ENCODE measurements at places on chromosomes 5 and 9.

- no peak for DNase-seq
- no peaks in the 10 kb centered on the region for H3K36me3 ChIP-seq
- H3K4me3 ChIP-seq: no peak overlapping the region
- H3K27ac ChIP-seq: no peak overlapping the region
- H3K4me1 ChIP-seq: no peaks in the 10 kb centered on the region
These were observed 15.4 kb downstream of the HACD4 start for GRCh38 chr9:21015995-21016394.

- no peaks in the 10 kb centered on the region for H3K27me3 ChIP-seq
- no peak for DNase-seq
- no peaks in the 10 kb centered on the region for H3K36me3 ChIP-seq
- no peak overlapping the region for H3K27ac ChIP-seq
- H3K4me3 ChIP-seq: no peak overlapping the region
- H3K4me1 ChIP-seq: no peaks in the 10 kb centered on the region
These were observed 7.1 kb upstream of the PLK2 start for GRCh38 chr5:58466939-58467338.

DNA sequence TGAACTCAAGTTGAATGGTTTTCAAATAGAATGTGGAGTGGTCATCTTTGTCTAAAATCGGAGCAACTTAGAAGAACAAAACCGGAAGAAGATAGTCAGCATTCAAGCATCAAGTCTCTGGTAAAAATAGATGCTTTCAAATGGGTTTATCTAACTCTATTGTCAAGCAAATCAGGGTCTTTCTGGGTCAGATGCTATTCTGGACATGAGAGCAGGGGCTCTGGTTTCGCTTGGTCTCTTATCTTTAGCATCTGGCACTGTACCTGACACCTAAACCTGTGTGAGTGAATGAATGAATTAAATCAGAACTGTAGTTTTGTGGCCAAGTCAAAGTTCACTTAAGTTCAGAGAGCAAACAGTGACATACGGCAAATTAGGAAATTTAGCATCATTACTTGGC is 173.5 kb downstream of the SLIT3 start:
- H3K36me3 ChIP-seq: no peaks in the 10 kb centered on the region
- no peak for DNase-seq
- no peaks in the 10 kb centered on the region for H3K4me1 ChIP-seq
- no peak overlapping the region for H3K27ac ChIP-seq

DNA sequence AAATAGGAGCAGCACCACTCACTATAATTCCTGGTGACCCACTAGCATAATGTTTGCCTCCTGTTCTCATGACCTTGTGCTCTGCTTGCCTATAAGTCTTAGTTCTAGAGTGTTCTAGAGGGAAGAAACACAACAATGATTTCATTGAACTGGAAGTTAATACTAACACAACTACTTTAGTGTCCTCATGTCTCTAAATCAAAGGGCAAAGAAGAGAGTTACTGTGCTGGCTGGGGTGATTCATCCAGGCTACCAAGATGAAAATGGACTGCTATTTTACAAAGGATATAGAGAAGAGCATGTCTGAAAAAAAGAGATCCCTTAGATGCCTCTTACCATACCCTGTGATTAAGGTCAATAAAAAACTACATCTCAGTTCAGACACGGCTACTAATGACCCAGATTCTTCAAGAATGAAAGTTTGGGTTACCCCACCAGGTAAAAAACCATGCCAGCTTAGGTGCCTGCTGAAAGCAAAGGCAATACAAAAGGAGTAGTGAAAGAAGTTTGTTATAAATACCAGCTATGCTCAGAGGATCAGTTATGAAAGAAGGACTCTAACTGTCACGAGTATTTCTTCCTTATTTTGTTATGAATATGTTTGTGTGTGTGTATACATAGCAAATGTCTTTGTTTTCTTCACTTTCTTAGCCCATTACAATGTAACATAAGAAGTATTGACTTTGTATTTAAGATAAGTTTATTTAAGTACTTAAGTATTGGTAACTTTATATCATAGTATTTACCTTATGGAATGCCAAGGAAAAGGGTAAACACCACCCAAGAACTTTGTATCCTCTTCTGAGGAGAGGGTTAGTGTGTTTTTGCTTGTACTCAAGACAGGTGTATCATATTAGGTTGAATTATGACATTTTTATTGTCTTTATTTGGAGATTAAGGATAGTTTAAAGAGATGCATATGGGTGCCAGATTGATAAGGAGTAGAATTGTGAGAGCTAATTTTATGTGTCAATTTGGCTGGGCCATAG is 314.1 kb upstream of the PTGER4 start:
- no peak overlapping the region for H3K4me3 ChIP-seq
- no peak overlapping the region for H3K27ac ChIP-seq
- no peaks in the 10 kb centered on the region for H3K27me3 ChIP-seq
- H3K36me3 ChIP-seq: no peaks in the 10 kb centered on the region
- no peak for DNase-seq

DNA sequence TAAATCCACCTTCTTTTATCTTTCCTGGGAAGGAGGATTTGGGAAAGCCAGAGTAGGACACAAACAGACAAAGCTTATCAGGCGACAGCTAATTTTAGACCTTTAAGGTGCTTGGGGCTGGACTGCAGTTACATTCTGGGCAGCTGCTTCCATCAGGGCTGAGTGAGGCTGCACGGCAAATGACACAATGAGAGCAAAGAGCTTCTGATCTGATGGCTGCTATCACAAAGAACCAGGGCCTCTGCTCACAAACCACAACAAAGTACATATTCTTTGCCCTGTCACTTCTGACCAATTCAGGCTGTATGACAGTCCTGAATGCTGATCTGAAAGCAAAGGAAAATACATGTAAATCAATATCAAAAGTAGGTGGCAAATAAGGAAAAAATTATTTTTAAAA is 93.1 kb downstream of the MRPS27 start:
- H3K27me3 ChIP-seq: no peaks in the 10 kb centered on the region
- H3K27ac ChIP-seq: no peak overlapping the region

DNA sequence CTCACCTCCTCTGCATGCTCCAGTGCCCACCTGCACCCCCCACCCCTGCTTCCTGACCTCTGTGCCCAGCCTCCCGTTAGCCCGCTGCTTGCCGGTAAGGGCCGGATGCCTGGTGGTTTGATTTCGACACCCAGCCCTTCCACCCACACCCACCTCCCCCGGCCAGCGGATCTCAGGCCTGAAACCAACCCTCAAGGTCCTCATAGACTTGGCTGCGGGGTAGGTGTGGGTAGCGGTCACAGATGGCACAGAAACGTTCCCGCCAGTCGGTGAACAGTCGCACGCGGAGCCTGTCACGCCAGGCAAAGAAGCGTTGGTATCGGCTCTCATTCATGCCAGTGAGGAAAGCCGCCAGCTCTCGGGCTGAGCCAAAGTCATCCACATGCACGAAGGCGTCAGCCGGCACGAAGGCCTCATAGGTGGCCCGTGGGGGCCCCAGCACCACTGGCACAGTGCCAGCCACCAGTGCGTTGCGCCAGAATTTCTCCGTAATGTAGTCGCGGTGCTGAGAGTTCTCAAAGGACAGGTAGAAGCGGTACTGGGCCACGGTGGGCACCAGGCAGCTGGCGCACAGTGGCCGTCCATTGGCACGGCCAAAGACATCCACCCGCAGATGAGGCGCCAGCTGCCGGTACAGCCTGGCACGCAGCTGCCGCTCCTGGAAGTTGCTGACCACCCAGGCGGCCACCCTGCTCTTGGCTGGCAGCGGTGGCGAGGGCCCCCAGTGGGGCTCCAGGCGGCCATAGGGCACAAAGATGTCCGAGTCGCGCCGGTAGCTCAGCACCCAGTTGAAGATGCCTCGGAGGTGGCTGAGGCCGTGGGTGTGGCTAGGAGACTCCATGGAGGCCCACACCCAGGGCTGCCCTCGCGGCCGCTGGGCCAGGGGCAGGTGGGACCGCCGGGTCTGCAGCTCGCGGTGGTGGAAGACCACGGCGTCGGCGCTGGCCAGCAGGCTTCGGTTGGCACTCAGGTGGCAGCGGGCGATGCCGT is 1.1 kb downstream of the FUT7 start:
- no peak overlapping the region for H3K27ac ChIP-seq
- peaks cover 47% of the 10 kb centered on the region for H3K4me1 ChIP-seq
- no peak overlapping the region for H3K4me3 ChIP-seq
- no peaks in the 10 kb centered on the region for H3K36me3 ChIP-seq
- no peak for DNase-seq

- peak overlapping the region; percentile 62 for H3K27ac ChIP-seq
- no peak for DNase-seq
- peaks cover 7% of the 10 kb centered on the region for H3K4me1 ChIP-seq
- peak overlapping the region; percentile 87 for H3K4me3 ChIP-seq
- H3K36me3 ChIP-seq: no peaks in the 10 kb centered on the region
These were observed 607 bp downstream of the SPEF2 start for GRCh38 chr5:35618304-35618636.

- H3K27ac ChIP-seq: no peak overlapping the region
- no peaks in the 10 kb centered on the region for H3K27me3 ChIP-seq
- peaks cover 31% of the 10 kb centered on the region for H3K4me1 ChIP-seq
- DNase-seq: no peak
These were observed 28.2 kb upstream of the NCS1 start for GRCh38 chr9:130143958-130144366.

- H3K27me3 ChIP-seq: no peaks in the 10 kb centered on the region
- no peak overlapping the region for H3K4me3 ChIP-seq
- H3K27ac ChIP-seq: no peak overlapping the region
- peak; percentile 8 for DNase-seq
- H3K36me3 ChIP-seq: no peaks in the 10 kb centered on the region
- peaks cover 7% of the 10 kb centered on the region for H3K4me1 ChIP-seq
These were observed 104.6 kb downstream of the MVB12B start for GRCh38 chr9:126431077-126431742.

DNA sequence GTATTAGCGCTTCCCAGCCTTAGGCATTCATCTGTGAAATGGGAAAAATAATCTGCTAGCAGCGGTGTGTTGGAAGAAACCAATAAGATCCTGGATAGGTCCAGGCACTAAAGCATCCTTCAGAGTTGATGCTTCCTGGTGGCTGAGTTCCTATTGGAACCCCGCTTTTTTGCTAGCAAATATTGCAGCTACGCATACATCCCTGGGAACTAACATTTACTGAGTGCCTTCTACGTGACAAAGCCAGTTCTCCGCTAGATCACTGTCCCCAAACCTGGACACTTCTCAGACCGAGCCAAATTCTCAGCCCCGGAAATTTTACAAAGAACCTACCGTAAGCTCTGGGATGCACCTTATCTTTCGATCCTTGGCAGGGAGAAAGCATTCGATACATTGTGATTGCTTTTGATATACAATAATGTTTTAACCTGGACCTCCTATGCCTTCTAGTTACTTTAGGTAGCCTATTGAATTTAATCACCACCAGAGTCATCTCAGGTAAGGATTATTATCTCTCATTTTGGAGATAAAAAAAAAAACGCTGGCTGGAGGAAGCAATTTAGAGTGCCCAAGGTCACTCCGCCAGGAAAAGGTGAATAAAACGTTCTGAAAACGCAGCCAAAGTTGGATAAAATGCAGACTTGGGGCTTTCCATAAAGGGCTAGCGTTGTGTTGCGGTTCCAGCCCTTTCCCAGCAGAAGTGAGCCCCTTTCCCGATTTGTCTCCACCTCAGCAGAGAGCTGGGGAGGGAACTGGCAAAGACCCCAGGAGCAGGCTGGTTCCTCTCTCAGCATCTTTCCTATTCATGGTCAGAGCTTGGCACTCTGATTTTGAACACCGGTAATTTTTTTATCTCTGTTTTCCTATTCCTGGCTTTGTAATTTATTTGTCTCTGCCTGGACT is 2.6 kb upstream of the MSX2 start:
- peak overlapping the region; percentile 39 for H3K4me3 ChIP-seq
- no peaks in the 10 kb centered on the region for H3K27me3 ChIP-seq
- H3K36me3 ChIP-seq: no peaks in the 10 kb centered on the region
- H3K27ac ChIP-seq: no peak overlapping the region
- H3K4me1 ChIP-seq: peaks cover 25% of the 10 kb centered on the region
- DNase-seq: no peak

- no peaks in the 10 kb centered on the region for H3K4me1 ChIP-seq
- H3K27ac ChIP-seq: no peak overlapping the region
- no peak for DNase-seq
- no peaks in the 10 kb centered on the region for H3K27me3 ChIP-seq
- no peak overlapping the region for H3K4me3 ChIP-seq
- H3K36me3 ChIP-seq: no peaks in the 10 kb centered on the region
These were observed 1722.8 kb downstream of the MAT2B start for GRCh38 chr5:165228184-165228583.

DNA sequence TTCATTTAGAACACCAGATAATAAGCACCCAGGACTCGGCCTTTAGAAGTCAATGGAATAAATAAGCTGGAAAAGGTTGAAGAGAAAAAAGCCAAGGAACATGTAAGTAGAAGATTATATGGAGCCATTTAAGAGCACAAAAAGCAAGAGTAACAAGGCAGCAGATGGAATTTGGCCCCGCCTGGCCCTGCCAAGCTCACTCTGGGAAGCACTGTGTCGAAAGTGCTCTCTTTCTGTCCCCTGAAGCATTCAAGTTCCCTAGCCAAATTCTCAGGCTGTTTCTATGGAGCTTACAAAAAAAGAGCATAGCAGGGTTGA is 73.0 kb upstream of the GPR151 start:
- peaks cover 13% of the 10 kb centered on the region for H3K4me1 ChIP-seq
- no peak overlapping the region for H3K27ac ChIP-seq
- H3K4me3 ChIP-seq: no peak overlapping the region
- H3K36me3 ChIP-seq: no peaks in the 10 kb centered on the region
- no peaks in the 10 kb centered on the region for H3K27me3 ChIP-seq

DNA sequence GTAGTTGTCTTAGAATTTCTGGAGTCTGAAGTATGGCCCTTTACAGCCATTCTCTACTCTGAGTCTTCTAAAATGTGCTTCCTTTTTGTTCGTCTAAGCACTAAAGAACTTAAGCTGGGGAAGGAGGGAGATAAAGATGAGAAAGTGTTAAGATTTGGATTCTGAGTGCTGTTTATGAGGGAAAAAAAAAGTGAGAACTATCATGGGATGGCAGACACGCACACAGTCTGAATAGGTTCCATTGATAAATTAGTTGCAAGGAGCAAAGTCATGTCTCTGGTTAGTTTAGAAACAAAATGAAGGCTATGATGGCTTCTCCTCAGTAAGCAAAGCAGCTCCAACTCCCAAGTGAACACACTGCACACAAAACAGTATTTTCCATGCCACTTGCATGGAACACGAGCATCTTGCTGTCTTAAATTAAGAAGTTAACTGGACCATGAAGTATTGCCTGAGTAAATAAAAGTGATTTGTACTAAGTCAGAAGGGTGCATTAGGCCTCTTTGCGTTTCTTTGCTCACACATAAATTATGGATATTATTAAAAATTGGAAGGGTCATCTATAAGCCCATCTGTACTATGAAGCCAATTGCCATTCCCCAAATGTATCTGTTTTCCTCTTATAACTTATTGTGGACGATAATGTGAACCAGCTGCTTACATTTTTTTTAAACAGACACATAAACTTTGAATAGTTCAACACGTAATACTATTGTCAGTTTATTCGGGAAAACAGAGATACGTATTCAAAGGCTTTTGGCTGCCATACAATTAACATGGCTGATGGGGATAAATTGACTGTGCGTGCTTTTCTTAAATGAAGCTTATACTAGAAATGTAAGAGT is 199.3 kb downstream of the SGCD start:
- no peak for DNase-seq
- H3K4me3 ChIP-seq: no peak overlapping the region
- H3K36me3 ChIP-seq: no peaks in the 10 kb centered on the region
- H3K4me1 ChIP-seq: no peaks in the 10 kb centered on the region
- H3K27me3 ChIP-seq: no peaks in the 10 kb centered on the region

Data from vagina (tissue), 2 donors.